ENCODE measurements at places on chromosomes 16 and 17. TPM values are rescaled to one million over a fixed set of nuclear protein-coding genes. Genes with fewer than 3 reads are reported as not detected.

ABHD15 gene
- total RNA-seq = 0.63 TPM

KRTAP9-1 gene
- not detected for total RNA-seq

IL21R gene
- not detected for total RNA-seq

CTF1 gene
- total RNA-seq = 0.31 TPM

AARSD1 gene
- total RNA-seq = 34.1 TPM

CCDC78 gene
- total RNA-seq = 7.5 TPM

IL17C gene
- total RNA-seq = not detected

TMEM170A gene
- total RNA-seq = 23.2 TPM

CHD9NB gene
- not detected for total RNA-seq

STAT5B gene
- total RNA-seq = 38.5 TPM

ITGAE gene
- 11.6 TPM for total RNA-seq

KRTAP1-4 gene
- total RNA-seq = not detected

PRKCB gene
- 81.4 TPM for total RNA-seq

SLC6A2 gene
- total RNA-seq = not detected

DRC3 gene
- total RNA-seq = 5.0 TPM

METTL2A gene
- 30.7 TPM for total RNA-seq

DLX4 gene
- not detected for total RNA-seq

KRTAP9-4 gene
- total RNA-seq = not detected

STH gene
- total RNA-seq = 26.6 TPM

ZNF75A gene
- total RNA-seq = 71.1 TPM

MT4 gene
- total RNA-seq = not detected

ELP5 gene
- total RNA-seq = 26.6 TPM

TBC1D3H gene
- not detected for total RNA-seq

SMG6 gene
- total RNA-seq = 34.4 TPM

MAPT gene
- total RNA-seq = 215 TPM

PRAC2 gene
- total RNA-seq = not detected

TPSAB1 gene
- total RNA-seq = not detected

KRT20 gene
- total RNA-seq = not detected

SKAP1 gene
- 0.31 TPM for total RNA-seq

EPX gene
- not detected for total RNA-seq

CCDC154 gene
- 1.9 TPM for total RNA-seq

CLDN7 gene
- not detected for total RNA-seq

CSH1 gene
- not detected for total RNA-seq

ZFHX3 gene
- 7.2 TPM for total RNA-seq

PPP1R27 gene
- total RNA-seq = not detected

KRTAP4-6 gene
- not detected for total RNA-seq

RMI2 gene
- 4.1 TPM for total RNA-seq

CACNG5 gene
- total RNA-seq = 0.63 TPM

SDK2 gene
- total RNA-seq = 19.4 TPM

ESRP2 gene
- not detected for total RNA-seq

TNFSF13 gene
- 0.94 TPM for total RNA-seq

OR4D1 gene
- not detected for total RNA-seq

OGFOD1 gene
- 40.7 TPM for total RNA-seq

RND2 gene
- 3.4 TPM for total RNA-seq

GPS2 gene
- total RNA-seq = 59.8 TPM

EXOC3L1 gene
- 0.63 TPM for total RNA-seq

SBK1 gene
- total RNA-seq = 39.8 TPM

KRT40 gene
- total RNA-seq = not detected

SLC52A1 gene
- not detected for total RNA-seq

KRT12 gene
- not detected for total RNA-seq

P2RX1 gene
- total RNA-seq = 0.31 TPM

RNF135 gene
- 1.9 TPM for total RNA-seq

Data from parietal lobe (tissue), 2 donors.